C1 segment of cervical spinal cord (tissue), 14 donors: ENCODE measurements at places on chromosomes 3 and 15.

DNA sequence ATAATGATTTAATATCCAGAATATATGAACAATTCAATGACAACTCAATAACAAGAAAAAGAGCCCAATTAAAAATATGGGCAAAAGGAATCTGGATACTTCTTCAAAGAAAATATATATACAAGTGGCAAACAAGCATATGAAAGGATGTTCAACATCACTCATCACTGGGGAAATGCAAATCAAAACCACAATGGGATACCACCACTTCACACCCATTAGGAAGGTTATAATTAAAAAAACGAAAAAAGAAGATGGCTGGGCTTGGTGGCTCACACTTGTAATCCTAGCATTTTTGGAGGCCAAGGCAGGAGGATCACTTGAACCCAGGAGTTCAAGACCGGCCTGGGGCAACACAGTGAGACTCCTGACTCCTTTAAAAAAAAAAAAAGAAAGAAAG lies 4.1 kb downstream of the CCDC12 start:
- no peak for DNase-seq

DNA sequence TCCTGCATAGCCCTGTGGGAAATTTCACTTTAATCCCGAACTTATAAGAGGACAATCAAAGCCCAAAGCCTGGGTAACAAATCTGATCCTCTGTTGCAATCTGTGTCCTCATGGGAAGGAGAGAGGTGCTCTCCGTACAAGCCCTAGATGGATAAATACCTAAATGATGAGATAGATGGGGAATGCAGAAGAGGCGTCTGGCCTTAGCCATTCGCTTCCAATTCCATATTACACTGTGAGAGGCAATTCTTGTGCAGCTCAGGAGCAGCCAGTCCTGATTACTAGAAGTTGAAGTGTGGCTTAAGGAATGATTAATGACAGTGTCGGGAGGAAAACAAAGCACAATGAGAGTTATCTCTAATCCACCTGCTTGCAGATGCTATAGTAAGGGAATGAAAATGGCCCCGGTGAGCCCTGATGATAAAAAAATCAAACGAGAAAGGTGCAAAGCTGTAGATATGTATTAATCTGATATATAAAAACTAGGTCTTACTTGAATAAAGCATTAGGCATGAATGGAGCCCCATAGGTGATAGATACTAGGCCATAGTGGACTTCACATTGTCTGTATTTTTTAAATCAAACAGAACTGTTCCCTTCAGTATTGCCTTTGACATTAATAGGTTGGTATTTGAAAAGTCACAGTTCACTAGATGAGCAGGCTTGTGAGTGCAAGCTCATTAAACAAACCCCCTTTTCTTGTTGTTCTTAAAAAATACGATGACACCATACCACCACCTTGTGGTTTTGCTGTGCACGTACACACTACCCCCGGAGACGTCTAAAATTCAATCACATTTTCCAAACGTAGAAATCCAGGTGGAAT lies 54.2 kb upstream of the TMCO5A start:
- DNase-seq, result no peak

DNA sequence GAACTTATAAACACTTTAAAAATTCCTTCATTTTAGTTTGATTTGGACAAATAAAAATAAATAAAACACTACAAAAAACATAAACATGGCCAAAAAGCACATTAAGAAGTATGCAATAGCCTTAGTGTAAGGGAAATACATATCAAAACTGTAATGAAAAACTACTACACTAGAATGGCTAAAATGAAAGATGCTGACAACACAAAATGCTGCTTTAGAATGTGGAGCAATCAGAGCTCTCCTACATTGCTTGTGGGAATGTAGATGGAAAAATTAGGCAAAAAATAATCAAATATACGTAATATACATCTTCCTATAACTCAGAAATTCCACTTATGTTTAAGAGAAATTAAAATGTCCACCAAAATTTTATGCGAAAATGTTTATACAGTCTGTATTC lies 96.2 kb downstream of the ABI3BP start:
- DNase-seq, result no peak

DNA sequence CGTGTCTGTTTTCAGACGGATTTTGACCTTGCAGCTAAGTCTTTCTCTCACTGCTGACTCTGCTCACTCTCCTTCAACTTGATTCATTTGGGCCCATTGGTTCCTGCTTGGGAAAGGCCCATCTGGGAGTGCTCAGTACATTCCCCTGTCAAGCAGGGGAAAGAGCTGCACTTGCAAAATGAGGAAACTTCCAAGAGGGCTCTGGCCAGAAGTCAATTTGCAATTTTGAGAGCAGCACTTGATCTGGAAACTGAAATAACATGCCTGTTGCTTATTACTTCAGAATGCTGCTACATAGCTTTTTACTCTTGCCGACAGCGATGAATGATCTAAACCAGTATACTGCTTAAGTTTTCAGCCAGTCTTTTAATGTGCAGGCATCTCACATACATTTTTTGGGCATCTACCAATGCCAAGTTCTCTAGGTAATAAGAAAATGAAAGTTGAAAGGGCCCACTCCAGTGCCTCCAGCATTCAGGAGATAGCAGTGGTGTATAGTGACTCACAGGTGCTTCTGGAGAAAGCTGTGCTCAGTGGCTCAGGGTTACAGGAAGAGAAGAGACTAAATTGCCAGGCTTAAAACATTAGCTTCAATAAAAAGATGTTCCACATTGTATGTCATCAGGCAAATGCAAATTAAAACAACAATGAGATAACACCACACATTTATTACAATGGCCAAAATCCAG lies 70.1 kb upstream of the RORA start:
- DNase-seq, result no peak

DNA sequence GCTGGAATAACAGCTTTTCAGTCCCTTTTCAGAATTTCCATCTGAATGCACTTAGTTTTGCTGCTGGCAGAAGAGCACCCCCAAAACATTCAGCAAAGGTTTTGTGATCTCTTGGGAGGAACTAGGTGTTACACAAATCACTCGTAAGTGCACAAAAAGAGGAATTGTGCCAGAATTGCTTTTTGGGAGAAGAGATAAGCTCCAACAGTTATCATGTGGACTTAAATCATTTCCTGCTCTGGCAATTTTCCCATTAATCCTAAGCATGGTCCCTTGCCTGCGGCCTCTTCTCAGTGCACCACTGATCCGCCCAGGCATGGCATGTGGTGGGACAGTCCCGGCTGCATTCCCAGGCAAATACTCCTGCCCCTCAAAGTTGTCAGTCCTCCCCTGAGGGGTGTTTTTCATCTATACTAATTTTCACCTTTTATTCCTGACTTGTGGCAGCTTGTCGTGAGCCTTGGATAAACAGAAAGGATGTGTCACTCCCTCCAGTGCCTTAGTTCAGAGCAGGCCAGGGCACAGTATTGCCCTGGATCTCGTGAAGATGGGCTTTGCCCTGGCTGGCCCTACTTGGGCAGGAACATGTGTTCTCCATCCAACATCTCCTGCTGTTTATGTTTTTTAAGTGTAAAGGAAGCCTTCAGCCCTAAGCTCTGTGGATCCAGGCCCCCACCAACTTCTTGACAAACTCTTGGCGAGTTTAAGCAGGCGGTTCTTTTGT lies 44.6 kb upstream of the VILL start:
- DNase-seq, result no peak

DNA sequence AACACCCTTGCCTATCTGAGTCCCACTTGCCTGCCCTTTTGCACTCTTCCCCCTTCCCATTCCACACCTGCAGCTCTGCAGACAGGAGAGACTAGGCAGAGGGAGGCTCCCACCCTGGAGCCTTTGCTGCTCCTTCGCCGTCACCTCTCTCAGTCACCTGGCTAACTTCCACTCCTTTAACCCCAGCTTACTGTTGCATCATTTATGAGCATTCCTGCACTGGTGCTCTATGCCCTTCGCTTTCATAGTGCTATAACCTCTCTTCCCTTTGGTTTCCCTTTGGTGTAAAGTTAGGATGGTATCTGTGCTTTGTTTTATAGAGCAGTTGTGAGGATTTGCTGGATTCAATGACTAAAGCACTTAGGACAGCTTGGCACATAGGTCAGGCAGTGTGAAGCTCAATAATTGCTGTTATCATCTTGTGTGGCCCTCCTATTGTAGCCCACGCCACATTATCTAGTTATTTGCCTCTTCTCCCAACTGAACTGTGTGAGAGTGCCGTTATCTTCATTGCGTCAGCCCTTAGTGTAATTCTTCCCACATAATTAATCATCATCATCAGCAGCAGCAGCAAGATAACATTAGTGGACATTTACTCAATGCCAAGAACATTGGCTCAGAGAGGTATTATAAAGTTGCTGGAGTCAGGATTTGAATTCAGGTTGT lies 253.9 kb downstream of the CACNA2D3 start:
- no peak for DNase-seq

- no peak for DNase-seq
Observed at GRCh38 chr3:114770874-114771273, 376.2 kb downstream of the ZBTB20 start.

DNA sequence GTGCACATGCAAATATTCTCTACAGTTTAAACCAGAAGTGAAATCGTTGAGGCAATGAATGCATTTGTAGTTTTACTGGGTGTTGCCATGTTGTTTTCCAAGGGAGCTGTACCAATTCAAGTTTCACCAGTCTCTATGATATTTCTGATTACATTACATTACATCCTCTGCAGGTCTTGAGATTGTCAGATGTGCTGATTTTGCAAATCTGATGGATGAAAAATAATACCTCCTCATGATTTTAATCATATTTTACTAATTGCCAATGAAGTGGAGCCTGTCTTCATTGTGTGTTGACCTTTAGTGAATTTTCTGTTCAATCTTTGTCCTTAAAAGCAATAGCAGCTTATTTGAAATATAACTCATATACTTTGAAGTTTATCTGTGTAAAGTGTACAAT lies 282.4 kb downstream of the NR2F2 start:
- DNase-seq, result no peak

- no peak for DNase-seq
Observed at GRCh38 chr3:123935830-123936229, 25.2 kb downstream of the CCDC14 start.

GRCh38 chr15:44216958-44217357 lies 21.9 kb upstream of the FRMD5 start:
- no peak for DNase-seq

GRCh38 chr3:190048932-190049441 lies 71.7 kb downstream of the P3H2 start:
- DNase-seq, result no peak

- no peak for DNase-seq
Observed at GRCh38 chr3:14147617-14148016, 22.8 kb downstream of the TMEM43 start.
